AG04449 (cell line): ENCODE measurements at places on chromosomes 2 and 18.

GRCh38 chr2:6297238-6297637, 568.5 kb downstream of the CMPK2 start:
- DNase-seq, result no peak

DNA sequence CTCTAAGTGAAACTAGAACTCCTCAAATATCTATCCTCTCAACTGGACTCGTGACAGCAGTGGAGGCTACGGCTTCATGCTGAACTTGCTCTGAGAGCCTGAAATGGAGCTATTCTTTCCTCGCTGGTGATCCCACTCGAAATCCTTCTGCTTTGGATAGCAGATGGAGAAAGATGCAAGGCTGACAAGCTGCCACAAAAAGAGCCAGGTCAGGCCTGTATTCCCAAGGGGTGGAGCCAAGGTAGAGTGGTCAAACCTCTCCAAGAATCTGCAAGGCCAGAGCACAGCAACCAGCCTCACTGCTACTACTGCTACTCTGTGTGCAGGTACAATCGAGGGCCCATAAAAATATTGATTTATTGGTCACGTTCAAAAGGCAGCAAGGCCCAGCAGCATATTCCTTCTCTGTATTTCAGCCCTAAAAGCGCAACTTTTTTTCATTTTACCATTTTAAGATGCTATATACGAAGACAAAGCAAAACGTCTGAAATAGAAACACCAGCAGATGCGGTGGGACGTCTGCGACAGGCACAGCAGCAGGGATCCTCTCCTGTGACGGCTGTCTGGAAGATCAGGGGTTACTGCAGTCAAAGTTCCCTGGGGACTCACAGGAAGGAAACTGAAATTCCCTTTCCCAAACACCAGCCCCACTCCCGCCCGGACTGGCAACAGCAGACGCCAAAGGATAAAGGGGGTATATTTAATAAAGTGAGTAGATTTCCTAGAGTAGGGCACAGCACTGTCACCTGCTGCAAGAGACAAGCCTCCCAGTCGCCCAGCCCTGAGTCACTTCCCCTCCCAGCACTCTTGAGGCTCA, 2.4 kb downstream of the SPRED2 start:
- DNase-seq, result no peak

DNA sequence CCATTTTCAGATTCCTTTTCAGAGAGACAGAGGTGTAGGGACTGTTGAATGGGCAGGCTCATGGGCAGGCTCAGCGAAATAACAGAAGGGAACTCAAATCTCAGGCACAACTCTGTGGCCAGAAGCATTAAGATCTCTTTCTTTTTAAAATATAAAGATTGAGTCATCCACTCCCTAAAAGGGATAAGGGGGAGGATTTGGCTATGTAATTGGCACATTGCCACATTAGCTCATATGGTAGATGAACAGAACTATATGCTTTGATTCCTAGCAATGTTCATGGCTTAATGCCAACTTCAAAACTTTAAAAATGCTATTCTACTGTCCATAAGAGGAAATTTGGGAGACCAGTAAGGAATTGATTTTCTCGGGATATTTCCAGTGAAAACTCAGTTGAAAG, 53.8 kb upstream of the SLC5A7 start:
- no peak for DNase-seq

- DNase-seq, result no peak
These were observed 36.3 kb downstream of the RTP5 start for GRCh38 chr2:241905716-241906377.

DNA sequence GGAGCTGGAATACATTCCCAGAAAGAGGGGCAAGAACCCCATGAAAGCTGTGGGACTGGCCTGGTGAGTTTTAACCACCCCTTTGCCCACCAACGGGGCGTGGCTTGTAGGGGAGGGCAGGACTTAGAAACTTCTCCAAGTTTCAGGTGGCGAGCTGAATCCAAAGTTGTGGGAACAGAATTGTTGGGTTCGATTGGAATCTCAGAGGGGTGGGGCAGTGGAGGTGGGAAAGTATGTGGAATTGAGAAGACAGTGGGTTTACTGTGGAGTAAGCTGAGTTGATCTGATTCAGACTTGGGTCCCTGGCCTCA, 1.1 kb downstream of the PNKD start:
- no peak for DNase-seq

- DNase-seq, result no peak
These were observed 9.9 kb downstream of the EMILIN2 start for GRCh38 chr18:2856547-2857170.

GRCh38 chr2:69743847-69744264, 1.9 kb downstream of the ANXA4 start:
- DNase-seq, result no peak

DNA sequence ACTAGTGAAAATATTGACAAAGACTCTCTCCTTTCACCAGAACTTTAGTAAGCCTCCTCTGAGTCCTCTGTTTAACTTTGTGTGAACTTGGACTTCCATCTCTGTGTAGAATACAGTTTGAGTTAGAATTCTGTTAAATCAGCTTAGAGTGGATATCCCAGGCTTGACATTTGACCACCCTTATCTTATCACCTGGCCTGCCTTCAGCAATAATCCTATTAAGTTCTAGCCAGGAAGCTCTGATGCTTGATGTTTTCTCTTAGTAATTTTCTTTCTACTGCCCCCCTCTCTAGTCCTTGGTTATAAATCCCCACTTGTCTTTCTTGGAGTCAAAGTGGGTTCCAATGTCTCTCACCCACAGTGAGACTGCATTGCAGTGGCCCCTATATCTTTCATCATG, 702.7 kb upstream of the GCFC2 start:
- no peak for DNase-seq

- DNase-seq, result no peak
These were observed 290.4 kb upstream of the ZC3H15 start for GRCh38 chr2:186195696-186196095.

- no peak for DNase-seq
These were observed 28.0 kb upstream of the KCMF1 start for GRCh38 chr2:84942964-84943421.

DNA sequence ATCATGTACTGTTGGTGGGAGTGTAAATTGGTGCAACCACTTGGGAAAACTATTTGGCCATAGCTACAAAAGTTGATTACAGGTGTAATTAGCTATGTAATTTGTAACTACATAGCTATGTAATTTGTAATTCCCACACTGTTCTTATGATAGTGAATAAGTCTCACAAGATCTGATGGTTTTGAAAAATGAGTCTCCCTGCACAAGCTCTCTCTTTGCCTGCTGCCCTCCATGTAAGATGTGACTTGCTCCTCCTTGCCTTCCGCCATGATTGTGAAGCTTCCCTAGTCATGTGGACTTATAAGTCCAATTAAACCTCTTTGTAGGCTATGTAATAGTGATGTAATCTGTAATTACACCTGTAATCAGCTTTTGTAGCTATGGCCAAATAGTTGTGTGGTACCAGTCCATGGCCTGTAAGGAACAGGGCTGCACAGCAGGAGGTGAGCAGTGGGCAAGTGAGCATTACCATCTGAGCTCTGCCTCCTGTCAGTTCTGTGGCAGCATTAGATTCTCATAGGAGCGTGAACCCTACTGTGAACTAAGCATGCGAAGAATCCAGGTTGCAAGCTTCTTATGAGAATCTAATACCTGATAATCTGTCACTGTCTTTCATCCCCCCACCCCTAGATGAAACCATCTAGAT, 133.7 kb upstream of the COPS8 start:
- no peak for DNase-seq

GRCh38 chr2:54629390-54629789, 94.1 kb upstream of the EML6 start:
- DNase-seq, result no peak

DNA sequence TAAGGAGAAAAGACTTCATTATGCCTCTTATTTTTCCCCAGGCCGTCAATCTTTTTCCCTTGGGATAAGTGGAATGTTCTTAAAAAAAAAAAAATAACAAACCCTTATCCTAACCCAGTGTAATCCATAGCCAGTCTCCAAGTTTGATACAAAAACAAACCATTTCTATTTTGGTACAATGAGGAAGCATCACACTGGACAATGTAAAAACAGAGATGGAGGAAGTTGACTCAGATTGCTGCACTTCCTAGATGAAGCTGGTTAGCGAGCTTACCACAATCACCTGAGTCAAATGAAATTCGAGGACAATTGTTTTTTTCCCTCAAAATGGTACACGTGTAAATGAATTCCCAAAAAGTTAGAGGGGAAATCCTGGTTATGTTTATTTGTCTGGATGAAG, 259.7 kb downstream of the TCF4 start:
- DNase-seq, result no peak

DNA sequence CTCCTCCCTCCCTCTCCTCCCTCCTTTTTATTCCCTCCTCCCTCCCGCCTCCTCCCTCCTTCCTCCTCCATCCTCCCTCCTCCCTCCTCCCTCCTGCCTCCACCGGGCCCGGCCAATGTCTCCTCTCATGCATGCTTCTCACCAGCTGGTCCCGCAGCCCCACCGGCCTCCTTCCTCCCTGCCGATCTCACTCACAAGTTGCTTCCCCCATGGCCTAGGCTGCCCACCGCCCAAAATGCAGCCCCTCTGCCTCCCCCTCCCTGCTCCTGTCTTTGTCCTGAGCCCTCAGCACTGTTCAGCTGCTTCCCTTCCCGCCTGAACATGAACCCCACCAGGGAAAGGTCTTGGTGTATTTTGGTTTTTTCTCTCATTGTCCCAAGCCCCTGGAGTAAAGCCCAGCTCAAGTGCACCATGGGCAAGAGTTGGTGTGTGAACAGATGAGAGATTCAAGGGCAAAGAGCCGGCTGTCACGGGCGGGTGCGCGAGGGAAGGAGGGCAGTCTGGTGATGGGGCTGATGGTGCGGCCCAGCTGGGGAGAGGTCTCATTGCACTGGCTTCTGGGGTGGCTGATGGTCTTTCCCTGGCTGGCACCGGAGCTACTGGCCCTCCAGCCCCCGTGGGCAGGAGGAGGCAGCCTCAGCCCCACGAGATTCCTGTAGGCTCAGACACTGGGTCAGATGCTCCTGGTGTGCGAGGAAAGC, 117.6 kb downstream of the TWIST2 start:
- no peak for DNase-seq

- DNase-seq, result no peak
These were observed 21.7 kb upstream of the CYTIP start for GRCh38 chr2:157465554-157465953.

DNA sequence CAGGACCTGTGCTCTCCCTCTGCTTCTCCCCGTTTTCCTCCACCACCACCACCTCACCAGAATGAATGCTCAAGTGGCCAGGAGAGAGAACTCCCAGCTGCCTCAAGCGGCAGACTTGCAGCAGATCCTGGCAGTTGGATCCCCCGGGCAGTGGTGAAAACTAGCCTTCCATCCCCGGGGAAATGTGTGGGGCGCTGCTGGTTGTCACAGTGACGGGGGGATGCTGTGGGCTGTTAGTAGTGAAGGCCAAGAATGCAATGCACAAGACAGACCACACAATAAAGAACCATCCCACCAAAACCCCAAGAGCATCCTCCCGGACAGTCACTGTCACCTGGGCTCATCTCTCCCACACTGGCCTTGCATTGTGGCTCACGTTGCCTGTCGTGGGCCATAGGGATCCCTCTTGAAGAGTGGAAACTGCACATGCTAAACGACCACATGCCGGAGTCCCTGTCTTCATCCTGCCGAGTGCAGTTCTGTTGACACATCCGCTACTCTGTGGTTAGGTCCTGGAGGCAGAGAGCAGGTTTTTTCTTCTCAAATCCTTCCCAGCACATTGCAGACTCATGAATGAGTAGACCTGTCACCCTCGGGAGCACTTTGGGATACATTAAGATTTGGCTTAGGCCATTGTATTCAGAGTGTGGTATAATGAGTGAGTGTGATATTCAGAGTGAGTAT, 13.5 kb downstream of the SPATA3 start:
- no peak for DNase-seq

DNA sequence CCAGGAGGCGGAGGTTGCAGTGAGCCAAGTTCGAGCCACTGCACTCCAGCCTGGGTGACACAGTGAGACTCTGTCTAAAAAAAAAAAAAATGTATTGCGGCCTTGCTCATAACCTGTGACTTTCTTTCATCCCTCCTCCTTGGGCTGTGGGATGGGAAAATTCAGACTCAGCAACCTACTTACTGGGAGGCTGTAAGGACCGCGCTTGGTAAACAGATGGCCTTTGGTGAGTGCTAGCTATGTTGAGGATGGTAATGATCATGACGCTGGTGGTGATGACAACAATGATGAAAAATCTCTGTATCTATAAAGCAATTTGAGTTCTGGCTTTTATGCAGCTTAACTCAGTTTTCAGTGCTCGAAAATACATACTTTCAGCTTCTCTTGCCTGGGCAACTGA, 64.7 kb upstream of the CCDC195 start:
- DNase-seq, result no peak

DNA sequence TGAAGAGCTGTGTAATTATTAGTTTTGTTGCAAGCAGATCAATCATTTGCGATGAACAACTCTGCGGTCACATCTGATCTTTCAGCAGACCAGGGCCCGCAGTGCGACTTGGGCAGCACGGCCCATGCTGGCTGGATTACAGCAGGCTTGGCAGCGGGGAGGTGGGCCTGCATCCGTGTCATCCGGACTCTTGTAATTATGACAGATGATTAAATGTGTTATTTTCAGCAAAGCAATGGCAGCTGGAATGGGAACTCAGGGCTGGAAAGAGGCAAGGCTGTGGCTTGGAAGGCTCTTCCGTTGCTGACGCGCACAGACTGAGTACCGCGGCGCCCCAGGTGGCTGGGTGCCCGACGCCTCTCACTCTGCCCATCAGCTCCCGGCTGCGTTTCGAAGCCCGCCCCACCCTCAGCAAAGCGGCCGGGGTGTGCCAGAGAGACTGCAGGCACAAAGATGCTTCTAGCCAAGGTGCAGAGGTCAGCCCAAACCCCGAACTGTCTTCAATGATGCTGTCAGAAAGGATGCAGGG, 397.4 kb upstream of the SALL3 start:
- no peak for DNase-seq

GRCh38 chr2:61585383-61585782, 47.2 kb upstream of the XPO1 start:
- no peak for DNase-seq

- DNase-seq, result no peak
These were observed 36.1 kb downstream of the ZRANB3 start for GRCh38 chr2:135494917-135495316.

DNA sequence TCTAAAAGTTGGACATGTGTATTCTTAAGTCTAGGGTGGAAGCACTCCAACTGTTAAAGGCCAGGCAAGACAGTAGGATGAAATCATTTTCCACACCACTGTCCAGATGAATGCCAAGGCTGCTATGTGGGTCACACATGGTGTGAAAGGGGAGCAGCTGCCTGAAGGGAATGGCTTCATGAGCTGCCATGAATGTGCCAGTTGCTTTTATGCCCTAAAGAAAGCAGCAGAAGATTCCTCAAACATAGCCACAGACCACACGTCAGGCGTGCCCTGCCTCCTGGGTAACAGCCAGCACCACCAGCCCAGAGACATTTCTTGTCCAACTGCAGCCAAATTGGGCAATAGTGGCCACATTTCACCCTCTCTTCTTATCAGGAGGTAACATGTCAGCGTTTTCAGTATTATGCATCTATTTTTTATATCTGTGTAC, 130.2 kb downstream of the MTCL1 start:
- DNase-seq, result no peak

DNA sequence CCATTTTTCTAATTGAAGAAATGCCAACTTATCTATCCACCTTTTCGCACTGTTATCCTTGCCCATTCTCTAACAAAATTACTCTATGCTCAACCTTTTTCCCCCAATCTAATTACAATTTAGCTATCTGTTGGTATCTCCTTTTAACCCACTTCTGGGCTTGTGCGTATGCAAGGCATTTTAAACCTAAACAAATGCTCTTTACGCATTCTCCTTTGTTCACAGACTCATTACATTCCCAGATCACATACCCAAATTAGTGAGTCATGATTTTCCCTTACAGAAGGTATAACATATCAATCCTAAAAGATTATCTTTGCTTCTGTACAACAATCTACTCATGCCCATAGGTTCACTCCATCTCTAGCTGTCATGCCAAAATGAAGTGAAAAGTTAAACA, 71.7 kb upstream of the LYPD1 start:
- no peak for DNase-seq

- no peak for DNase-seq
These were observed 218.1 kb upstream of the CHAC2 start for GRCh38 chr2:53549497-53549896.
